Frontal cortex (tissue), 4 donors: ENCODE measurements at places on chromosomes 4 and X. TPM values are rescaled to one million over a fixed set of nuclear protein-coding genes. Genes with fewer than 3 reads are reported as not detected.
A peak's percentile ranks its signal among the peaks of the same experiment; 100 is the strongest.

The EGF gene
- total RNA-seq: under 0.01 TPM

The PCDH18 gene
- total RNA-seq: 30.6 TPM

The CSN1S1 gene
- 0.41 TPM for total RNA-seq

GRCh38 chr4:105182211-105182610 lies 35.5 kb downstream of the TET2 start:
- no peak for DNase-seq

- peak; percentile 54 for DNase-seq
These were observed 33.0 kb downstream of the HCCS start for GRCh38 chrX:11143931-11144678.

- no peak for DNase-seq
These were observed 80.1 kb downstream of the ANAPC4 start for GRCh38 chr4:25457053-25457715.

GRCh38 chr4:44629280-44629866 lies 22.1 kb downstream of the YIPF7 start:
- no peak for DNase-seq

- no peak for DNase-seq
These were observed 1.8 kb downstream of the CAMK2D start for GRCh38 chr4:113759696-113760093.

DNA sequence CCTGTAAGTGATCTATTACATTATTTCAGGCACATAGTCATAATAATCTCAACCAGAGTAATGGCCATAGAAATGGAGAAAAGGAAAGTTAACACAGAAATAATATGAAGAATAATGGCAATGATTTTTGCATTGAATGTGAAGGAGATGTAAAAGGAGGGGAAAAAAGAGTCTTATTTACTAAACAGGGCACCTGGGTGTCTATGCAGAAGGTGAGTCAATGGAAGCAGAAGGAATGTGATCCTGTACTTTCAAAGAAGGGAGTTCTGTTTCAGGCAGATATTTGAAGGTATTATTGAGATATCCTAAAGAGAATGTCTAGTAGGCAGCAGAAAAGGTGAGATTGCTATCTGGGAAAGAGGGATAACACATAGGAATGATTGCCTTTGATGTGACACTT lies 279.9 kb downstream of the INPP4B start:
- DNase-seq: no peak

- DNase-seq: no peak
These were observed 24.9 kb upstream of the CXXC4 start for GRCh38 chr4:104519588-104519987.

DNA sequence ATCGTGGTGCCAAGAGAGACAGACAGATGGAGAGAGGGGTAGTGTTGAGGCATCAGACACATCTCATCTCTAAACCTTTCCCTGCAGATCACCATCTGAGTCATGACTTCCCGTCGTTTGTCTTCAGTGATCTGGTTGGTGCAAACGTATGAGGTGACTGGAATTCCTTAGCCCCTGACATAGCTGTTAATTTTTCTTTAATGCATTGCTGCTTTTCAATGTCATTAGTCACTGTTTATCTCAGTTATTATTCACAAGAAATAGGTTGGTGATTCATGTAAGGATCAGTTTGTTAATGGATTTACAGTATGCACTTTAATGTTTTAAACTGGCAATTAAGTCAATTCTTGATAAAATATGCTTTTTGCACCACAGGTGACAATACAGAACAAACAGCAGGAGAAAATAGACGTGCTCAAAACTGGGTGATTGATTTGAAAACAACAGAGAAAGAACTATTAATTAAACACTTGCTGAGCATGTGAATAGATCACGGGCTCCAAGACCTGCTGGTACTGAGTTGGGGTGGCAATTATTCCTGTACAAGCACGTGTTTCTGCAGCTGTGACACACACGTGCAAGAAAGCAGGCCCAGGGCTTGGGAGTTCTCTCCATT lies 1.3 kb upstream of the TMEM154 start:
- DNase-seq: no peak

- DNase-seq: no peak
These were observed 277.7 kb upstream of the CLNK start for GRCh38 chr4:10962246-10962645.

The SPANXN2 gene
- not detected for total RNA-seq

The NLGN3 gene
- 15.1 TPM for total RNA-seq

DNA sequence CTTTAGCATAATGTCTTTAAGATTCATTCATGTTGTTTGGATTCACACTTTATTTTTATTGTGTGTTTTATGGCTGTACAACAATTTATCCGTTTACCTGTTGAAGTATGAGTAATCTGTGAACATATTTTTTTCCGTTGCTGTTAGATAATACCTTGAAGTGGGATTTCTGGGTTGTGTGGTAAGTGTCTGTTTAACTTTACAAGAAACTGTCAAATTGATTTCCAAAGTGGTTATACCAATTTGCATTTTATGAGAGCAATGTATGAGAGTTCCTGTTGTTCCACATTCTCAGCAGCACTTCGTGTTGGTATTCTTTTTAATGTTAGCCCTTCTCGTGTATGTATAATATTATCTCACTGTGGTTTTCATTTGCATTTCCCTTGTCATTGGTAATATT lies 53.6 kb downstream of the USP53 start:
- DNase-seq: no peak

- DNase-seq: no peak
These were observed 60.2 kb downstream of the METTL14 start for GRCh38 chr4:118745357-118745756.

GRCh38 chr4:133598779-133599178 lies 449.7 kb downstream of the PCDH10 start:
- no peak for DNase-seq

DNA sequence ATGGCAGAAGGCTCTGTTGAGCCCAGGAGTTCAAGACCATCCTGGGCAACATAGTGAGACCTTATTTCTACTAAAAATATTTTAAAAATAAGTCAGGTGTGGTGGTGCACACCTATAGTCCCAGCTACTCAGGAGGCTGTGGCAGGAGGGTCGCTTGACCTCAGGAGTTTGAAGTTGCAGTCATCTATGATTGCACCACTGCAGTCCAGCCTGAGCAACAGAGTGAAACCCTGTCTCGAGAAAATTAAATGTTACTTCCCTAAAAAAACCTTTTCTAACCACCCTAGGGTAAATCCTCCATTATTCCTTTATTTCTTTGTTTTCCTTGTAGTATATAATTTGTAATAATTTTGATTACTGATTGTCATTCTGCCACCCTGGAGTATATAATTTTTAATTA lies 7.9 kb downstream of the FAM200B start:
- DNase-seq: no peak

DNA sequence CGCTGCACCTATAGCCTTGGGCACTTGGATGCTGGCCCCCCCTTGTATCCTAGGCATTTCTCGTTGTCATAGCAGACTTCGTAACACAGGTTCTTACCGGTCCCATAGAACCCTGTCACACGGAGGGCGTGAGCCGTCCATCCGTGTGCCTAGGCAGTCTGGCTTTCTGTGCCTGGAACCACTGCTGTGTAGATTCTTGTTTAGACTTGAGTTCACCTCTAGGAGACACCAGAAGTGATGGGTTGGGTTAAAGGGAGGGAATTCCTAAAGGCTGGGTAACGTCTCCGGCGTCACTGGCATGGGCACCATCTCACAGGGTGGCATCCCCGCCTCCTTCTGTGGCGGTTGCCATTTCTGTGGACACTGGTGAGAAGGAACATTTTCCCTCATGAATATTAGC lies 13.5 kb upstream of the NKX1-1 start:
- no peak for DNase-seq

The VCX2 gene
- total RNA-seq: not detected

The IL13RA2 gene
- total RNA-seq: 4.9 TPM

The CT45A3 gene
- total RNA-seq: not detected

The SULT1B1 gene
- 0.41 TPM for total RNA-seq

DNA sequence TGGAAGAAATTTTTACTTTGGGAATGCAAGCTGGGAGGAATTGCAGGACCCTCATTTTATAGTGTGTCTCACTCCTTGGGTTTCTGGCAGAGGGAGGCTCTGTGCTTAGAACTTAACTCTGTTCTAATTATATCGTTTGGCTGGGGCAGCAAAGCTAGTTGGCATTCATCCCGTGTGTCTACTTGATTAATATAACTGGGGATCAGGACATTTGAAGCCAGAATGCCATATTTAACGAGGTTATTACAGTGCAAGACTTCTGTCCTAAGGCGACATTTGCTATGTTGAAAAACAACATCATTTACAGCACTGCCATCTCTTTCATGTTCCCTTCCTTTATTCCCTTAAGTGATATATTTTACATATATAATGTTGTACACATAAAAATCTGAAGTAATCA lies 179.1 kb upstream of the TBC1D9 start:
- DNase-seq: no peak

GRCh38 chr4:26859762-26860156 lies 882 bp upstream of the STIM2 start:
- DNase-seq: no peak

DNA sequence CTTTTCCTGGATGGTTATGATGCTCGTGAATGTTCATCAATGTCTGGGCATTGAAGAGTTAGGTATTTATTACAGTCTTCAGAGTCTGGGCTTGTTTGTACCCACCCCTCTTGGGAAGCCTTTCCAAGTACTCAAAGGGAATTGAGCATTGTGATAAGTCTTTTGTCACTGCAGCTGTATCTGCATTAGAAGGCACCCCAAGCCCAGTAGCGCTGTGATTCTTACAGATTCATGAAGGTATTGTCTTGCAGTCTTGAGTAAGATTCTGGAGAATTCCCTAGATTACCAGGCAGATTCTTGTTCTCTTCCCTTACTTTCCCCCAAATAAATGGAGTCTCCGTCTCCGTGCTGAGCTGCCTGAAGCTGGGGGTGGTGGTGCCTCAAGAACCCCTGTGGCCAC lies 173.4 kb upstream of the HUWE1 start:
- DNase-seq: no peak

The NCBP2L gene
- not detected for total RNA-seq

- DNase-seq: no peak
These were observed 26.3 kb upstream of the PPP2R2C start for GRCh38 chr4:6498511-6499237.
